ENCODE measurements at places on chromosomes 4 and X. TPM values are rescaled to one million over a fixed set of nuclear protein-coding genes. Genes with fewer than 3 reads are reported as not detected.

- no peak for DNase-seq
Observed at GRCh38 chr4:26044524-26044923, 130.5 kb downstream of the SMIM20 start.

GRCh38 chr4:48190839-48191238 lies 56.8 kb upstream of the TXK start:
- no peak for DNase-seq

GRCh38 chr4:183178201-183178600 lies 79.1 kb downstream of the WWC2 start:
- no peak for DNase-seq

GRCh38 chrX:77691916-77692315 lies 94.1 kb downstream of the ATRX start:
- DNase-seq: no peak

GRCh38 chrX:9134366-9134765 lies 100.4 kb upstream of the FAM9B start:
- no peak for DNase-seq

ADGRG2 gene
- polyA plus RNA-seq: 0.07 TPM

GSX2 gene
- not detected for polyA plus RNA-seq

MSX1 gene
- polyA plus RNA-seq: 0.06 TPM
